ENCODE measurements at places on chromosomes 7 and 10. TPM values are rescaled to one million over a fixed set of nuclear protein-coding genes. Genes with fewer than 3 reads are reported as not detected.

- DNase-seq: no peak
- H3K36me3 ChIP-seq: peaks cover 5% of the 10 kb centered on the region
- no peak overlapping the region for H3K4me3 ChIP-seq
- no peaks in the 10 kb centered on the region for H3K27me3 ChIP-seq
- H3K4me1 ChIP-seq: no peaks in the 10 kb centered on the region
These were observed 224.3 kb downstream of the ELFN1 start for GRCh38 chr7:1894313-1894900.

- H3K4me1 ChIP-seq: no peaks in the 10 kb centered on the region
- no peak overlapping the region for H3K4me3 ChIP-seq
- H3K27me3 ChIP-seq: no peaks in the 10 kb centered on the region
- peak overlapping the region; percentile 36 for H3K27ac ChIP-seq
- no peak for DNase-seq
These were observed 13.1 kb upstream of the TMEM213 start for GRCh38 chr7:138784692-138785091.

- DNase-seq: no peak
- H3K36me3 ChIP-seq: no peaks in the 10 kb centered on the region
- H3K27me3 ChIP-seq: no peaks in the 10 kb centered on the region
- H3K4me1 ChIP-seq: no peaks in the 10 kb centered on the region
- H3K4me3 ChIP-seq: no peak overlapping the region
These were observed 17.4 kb upstream of the PRKCQ start for GRCh38 chr10:6597478-6597877.

DNA sequence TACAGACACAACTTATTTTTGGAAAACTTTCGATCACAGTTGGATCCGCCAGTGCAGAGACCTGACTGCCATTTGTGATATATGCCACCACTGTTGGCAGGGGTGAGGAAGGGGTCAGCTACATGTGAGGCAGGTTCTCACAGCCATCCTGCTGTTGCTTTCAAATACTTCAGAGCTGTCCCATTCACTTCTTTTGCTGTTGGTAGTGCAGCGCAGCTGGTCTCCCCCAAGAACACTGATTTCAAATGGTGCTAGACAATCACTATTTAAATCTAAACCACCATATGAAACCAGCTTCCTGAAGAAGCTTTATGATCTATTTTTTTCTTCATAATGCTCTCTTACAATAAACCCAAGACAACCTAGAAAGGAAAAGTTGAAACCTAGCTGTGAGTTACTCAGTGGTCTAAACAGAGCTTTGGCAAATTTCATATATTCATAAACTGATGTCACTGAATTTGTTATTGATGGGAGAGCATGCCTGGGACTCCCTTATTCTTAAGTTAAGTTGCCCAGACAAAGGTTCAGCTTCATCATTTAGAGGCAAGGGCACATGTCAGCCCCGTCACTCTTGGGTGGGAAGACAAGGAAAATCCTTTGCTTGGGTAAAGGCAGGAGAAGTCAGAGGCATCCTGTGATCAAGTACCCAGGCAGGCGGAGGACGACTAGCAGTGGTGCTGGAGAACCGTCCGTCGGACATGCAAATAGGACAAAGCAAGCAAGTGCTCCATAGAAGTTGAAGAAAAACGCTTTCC, 143.4 kb upstream of the KLF14 start:
- no peak overlapping the region for H3K27ac ChIP-seq
- no peak for DNase-seq
- H3K27me3 ChIP-seq: no peaks in the 10 kb centered on the region
- H3K36me3 ChIP-seq: peaks cover 93% of the 10 kb centered on the region
- H3K4me1 ChIP-seq: peaks cover 29% of the 10 kb centered on the region
- H3K4me3 ChIP-seq: no peak overlapping the region

DNA sequence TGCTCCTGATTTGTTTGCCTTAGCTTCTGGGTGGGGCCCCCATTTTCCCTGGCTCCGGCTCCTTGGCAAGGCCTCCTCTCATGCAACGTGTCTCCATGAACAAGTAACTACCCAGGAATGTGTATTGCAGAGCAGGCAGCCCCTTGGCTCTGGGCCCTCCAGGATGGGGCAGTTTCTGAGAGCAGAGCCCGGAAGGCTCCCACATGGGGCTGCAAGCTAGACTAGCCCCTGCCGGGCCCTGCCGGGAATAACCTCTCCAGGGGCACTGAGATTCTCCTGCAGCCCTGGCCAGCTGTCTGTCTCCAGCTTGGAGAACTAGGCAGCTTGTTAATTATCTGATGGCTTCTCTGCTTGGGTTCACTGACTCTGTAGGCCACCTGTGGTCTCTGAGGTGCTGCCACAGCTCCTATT, 184.0 kb upstream of the INHBA start:
- DNase-seq: no peak
- H3K4me3 ChIP-seq: no peak overlapping the region
- peak overlapping the region; percentile 30 for H3K27ac ChIP-seq
- no peaks in the 10 kb centered on the region for H3K36me3 ChIP-seq

GRCh38 chr7:113610572-113610971, 308.2 kb downstream of the PPP1R3A start:
- H3K4me1 ChIP-seq: no peaks in the 10 kb centered on the region
- H3K36me3 ChIP-seq: no peaks in the 10 kb centered on the region
- DNase-seq: no peak
- no peak overlapping the region for H3K4me3 ChIP-seq
- H3K27ac ChIP-seq: no peak overlapping the region

DNA sequence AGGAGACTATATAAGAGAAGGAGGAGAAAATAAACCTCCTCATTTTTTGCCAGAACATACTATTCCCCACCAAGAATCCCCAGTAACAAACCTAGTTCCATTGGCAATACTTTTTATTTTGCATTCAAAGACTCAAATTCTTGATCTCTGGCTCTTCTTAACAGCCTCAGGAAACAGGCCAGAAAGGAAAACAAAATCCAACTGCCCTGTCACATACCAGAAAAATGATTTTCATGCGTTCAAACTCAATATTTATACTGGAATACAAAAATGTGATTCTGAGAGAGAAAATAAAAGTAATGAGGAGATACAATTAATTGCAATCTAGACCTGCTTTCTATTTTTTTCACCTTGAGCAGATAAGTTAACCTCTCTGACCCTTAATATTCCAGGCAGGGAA, 435.9 kb upstream of the AUTS2 start:
- DNase-seq: no peak
- H3K4me3 ChIP-seq: no peak overlapping the region
- no peaks in the 10 kb centered on the region for H3K27me3 ChIP-seq

DNA sequence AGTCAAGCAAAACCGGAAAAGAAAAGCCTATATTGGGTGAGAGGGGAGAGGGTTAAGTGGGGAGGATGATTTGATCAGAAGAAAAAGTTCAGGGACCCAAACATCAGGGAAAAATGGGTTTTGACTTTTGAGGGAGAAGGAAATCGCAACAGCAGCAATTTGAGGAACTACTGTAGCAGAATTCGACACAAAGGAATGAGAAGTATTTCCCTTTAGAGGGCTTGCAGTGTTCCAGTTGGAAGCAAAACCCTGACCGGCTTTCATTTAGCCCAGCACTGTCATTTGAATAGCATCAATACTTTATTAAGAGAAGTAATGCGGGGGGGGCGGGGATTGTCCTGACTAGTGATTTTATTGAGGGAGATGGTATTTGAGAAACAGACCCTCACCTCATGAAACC, 37.2 kb upstream of the GATA3 start:
- H3K27ac ChIP-seq: no peak overlapping the region
- H3K4me1 ChIP-seq: no peaks in the 10 kb centered on the region
- no peak overlapping the region for H3K4me3 ChIP-seq
- DNase-seq: no peak
- peaks cover 21% of the 10 kb centered on the region for H3K36me3 ChIP-seq
- H3K27me3 ChIP-seq: no peaks in the 10 kb centered on the region

- H3K27ac ChIP-seq: no peak overlapping the region
- H3K27me3 ChIP-seq: peaks cover 8% of the 10 kb centered on the region
- no peaks in the 10 kb centered on the region for H3K4me1 ChIP-seq
- H3K36me3 ChIP-seq: no peaks in the 10 kb centered on the region
These were observed 42.1 kb downstream of the CYP26A1 start for GRCh38 chr10:93115661-93116383.

GRCh38 chr7:94432817-94433216, 38.1 kb downstream of the COL1A2 start:
- no peak for DNase-seq
- no peaks in the 10 kb centered on the region for H3K27me3 ChIP-seq
- no peak overlapping the region for H3K4me3 ChIP-seq
- no peak overlapping the region for H3K27ac ChIP-seq

DNA sequence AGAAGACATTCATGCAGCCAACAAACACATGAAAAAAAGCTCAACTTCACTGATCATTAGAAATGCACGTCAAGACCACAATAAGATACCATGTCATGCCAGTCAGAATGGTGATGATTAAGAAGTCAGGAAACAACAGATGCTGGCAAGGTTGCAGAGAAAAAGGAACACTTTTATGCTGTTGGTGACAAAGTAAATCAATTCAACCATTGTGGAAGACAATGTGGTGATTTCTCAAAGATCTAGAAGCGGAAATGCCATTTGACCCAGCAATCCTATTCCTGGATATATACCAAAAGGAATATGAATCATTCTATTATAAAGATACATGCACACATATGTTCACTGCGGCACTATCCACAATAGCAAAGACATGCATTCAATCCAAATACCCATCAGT, 77.6 kb downstream of the C10orf90 start:
- H3K4me3 ChIP-seq: no peak overlapping the region
- no peaks in the 10 kb centered on the region for H3K27me3 ChIP-seq
- no peak for DNase-seq
- H3K4me1 ChIP-seq: no peaks in the 10 kb centered on the region
- no peaks in the 10 kb centered on the region for H3K36me3 ChIP-seq

DNA sequence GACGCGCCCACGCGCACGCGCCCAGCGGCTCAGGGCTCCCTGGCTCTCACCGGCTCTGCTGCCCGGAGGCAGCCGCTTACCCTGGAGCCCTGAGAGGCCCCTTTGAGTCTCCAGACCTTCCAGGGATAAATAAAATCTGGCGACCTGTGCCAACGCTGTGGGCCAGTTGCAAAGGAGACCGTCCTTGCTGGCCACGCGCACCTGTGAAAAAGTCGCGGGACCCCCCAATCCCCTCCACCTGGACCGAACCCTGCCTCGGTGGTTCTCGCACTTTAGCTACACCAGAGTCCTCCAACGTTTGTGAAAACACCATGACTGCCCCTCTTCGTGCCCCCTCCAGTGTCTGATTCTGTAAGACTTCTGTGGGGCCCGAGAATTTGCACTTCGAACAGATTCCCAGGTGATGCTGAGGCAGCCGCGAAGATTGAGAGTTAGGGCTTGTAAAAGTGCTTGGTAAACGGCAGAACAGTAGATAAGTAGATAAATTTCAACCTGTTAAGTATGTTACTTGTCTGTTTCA, 102.4 kb upstream of the SVIL start:
- peak overlapping the region; percentile 96 for H3K27ac ChIP-seq
- H3K4me1 ChIP-seq: peaks cover 21% of the 10 kb centered on the region
- DNase-seq: no peak
- no peaks in the 10 kb centered on the region for H3K36me3 ChIP-seq

DNA sequence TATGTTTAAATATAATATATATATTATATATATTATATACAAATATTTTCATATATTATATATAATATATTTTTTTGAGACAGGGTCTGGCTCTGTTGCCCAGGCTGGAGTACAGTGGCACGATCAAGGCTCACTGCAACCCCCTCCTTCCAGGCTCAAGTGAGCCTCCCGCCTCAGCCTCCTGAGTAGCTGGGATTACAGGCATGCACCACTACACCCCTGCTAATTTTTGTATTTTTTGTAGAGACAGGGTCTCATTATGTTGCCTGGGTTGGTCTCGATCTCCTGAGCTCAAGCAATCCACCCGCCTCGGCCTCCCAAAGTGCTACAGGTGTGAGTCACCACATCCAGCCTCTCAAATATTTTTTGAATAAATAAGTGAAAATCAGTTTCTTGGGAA, 215.5 kb downstream of the GATA3 start:
- H3K27ac ChIP-seq: no peak overlapping the region
- H3K36me3 ChIP-seq: no peaks in the 10 kb centered on the region
- H3K4me1 ChIP-seq: no peaks in the 10 kb centered on the region
- DNase-seq: no peak
- H3K4me3 ChIP-seq: no peak overlapping the region
- H3K27me3 ChIP-seq: no peaks in the 10 kb centered on the region

DNA sequence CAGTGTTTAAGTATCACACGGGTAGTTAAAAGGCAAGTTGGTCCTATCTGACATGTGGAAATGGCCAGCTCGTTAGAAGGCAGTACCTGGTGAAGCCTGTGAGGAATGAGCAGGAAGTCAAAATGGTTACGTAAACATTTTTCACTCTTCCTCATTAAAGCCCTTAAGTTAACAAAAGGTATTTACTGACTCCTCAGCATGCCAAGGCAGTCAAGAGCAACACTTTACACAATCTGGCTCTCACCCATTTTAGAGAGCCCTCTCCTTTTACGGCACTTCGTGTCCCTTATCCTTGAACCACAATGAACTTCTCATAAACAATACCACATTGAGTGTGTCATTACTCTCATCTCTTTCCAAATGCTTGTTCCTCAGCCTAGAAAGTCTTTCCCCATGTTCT, 11.0 kb upstream of the RSBN1L start:
- peak overlapping the region; percentile 44 for H3K27ac ChIP-seq
- H3K36me3 ChIP-seq: peaks cover 12% of the 10 kb centered on the region
- no peak for DNase-seq
- H3K27me3 ChIP-seq: no peaks in the 10 kb centered on the region
- H3K4me3 ChIP-seq: no peak overlapping the region

DNA sequence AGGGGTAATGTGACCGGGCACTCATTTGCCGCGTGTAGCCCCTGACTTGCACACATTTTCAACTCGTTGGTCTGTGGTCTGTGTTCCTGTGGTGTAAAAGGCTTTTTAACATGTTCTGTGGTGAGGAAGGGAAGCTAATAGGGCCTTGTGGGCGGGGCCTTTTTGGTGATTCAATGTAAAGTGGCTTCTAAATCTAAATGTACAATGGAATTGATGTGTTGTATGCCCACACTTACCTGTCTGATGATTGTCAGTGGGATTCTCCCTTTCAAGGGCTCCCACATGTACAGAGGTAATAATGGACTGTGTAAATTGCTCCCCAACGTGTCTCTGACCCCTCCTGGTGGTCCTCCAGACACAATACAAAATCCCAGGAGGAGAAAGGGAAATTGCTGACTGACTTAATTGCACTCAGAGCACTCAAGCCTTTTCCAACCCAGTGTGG, 43.1 kb upstream of the GATAD1 start:
- no peaks in the 10 kb centered on the region for H3K4me1 ChIP-seq
- H3K27me3 ChIP-seq: no peaks in the 10 kb centered on the region
- no peak overlapping the region for H3K4me3 ChIP-seq
- no peak overlapping the region for H3K27ac ChIP-seq

The IFIT2 gene
- 47.2 TPM for total RNA-seq

The DRGX gene
- total RNA-seq: not detected

The EVX1 gene
- total RNA-seq: not detected

The LIPF gene
- not detected for total RNA-seq

The DPYSL4 gene
- total RNA-seq: 1.7 TPM

Measured in upper lobe of right lung (tissue), 1 donor.